BE2C (cell line): ENCODE measurements at places on chromosomes 4 and X.

DNA sequence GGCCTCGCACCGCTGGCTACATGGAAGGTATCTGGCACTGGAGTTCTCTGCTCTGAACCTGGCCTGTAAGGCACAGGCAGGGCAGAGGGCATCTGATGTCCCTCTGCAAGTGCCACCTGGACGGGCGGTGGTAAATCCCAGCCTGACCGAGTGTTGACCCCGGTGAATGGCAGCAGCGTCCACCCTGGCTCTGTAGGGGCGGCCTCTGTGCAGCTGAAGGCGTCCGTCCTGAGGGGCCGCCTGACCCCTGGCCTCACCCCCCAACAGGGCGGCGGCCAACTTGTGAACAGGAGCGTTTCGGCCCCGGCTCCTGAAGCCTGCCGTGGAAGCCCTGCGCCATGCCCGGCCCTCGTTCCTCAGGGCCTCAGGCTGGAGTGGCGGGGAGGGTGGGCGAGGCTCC lies 51.4 kb downstream of the CPZ start:
- no peak for DNase-seq

DNA sequence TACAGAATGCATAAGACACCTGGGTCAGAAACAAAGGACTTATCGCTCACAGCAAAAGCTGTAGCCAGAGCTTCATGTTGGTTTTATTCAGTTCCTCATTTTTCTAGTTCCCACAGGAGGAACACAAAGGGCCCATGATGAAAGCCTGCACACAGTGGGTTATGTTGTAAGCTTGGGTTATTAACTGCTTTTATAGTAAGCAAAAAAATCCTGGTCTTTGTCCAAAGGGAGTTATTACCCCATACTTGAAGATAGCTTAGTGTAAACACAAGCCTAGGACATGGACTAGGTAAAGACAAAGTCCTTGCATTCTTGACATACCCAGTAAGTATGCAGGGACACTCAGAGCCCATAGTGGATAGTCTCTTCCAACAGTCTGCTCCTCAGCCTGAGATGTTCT lies 11.7 kb downstream of the BBS12 start:
- DNase-seq = no peak

DNA sequence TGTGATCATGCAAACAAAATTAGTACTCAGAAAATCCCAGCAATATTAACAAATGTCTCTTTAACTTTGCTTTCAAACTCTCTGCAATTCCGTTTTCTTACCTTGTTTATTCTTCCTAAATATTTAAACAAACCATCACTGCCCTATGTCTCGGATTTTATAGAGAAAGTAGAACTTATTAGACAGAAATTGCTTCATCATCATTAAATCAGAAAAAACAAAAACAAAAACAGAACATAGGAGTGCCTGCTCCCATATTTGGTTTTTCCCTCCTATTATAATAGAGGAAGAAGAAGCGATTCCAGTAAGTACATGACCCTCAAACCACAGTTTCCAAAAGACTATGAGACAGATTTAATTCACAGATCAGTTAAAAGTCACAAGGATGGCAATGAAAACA lies 1228.0 kb downstream of the RPA4 start:
- no peak for DNase-seq

DNA sequence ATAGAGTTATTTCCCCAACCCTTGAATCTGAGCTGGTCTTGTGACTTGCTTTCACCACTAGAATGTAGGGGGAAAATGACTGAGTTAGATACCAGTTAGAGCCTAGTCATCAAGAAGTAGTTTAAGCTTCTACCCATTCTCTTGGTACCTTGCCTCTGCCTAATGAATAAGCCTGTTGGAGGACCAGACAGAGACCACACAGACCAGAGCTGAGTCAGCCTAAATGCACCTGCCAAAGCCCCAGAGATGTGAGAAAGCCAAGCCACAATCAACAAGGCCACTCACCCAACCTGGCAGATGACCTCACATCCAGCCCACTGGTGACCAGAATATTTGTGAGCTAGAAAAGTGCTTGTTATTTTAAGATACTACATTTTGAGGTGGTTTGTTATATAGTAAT lies 85.2 kb upstream of the DCLK2 start:
- no peak for DNase-seq

DNA sequence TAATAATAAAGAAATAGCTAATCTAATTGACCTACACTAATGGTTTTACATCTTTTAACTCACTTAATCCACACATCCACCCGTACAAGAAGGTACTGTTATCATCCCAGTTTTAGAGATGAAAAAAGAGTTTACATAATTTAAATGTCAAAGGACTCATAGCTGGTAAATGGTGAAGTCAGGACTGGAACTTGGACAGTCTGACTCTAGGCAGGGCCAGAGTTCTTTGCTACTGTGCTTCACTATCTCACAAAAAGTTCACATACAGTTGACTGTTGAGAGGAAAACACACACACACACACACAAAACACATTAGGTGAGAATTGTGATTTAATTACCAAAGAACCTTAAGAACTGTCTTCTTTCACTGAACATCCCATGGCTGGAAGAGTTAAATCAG lies 71.2 kb upstream of the PRSS48 start:
- DNase-seq = no peak

- peak; percentile 13 for DNase-seq
Observed at GRCh38 chrX:137926090-137926489, 360.2 kb downstream of the ZIC3 start.

- no peak for DNase-seq
Observed at GRCh38 chr4:175373031-175373430, 439.0 kb downstream of the GPM6A start.

DNA sequence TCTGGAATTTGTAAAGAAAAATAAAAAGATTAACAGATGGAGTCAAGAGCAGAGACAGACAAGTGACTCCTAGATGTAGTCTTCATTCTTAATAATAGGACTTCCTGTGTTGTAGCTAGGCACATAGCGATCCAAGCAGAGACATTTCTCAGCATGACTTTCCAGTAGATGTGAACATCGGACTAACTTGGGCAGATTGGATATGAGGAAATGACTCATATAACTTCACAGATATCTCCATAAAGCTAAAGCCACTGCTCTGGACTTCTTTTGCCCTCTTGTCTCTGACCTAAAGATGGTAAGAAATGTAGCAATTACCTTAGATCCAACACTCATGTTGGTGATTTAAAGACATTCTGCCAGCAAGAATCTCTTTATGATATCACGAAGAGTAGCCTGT lies 131.7 kb downstream of the EPHA5 start:
- no peak for DNase-seq

DNA sequence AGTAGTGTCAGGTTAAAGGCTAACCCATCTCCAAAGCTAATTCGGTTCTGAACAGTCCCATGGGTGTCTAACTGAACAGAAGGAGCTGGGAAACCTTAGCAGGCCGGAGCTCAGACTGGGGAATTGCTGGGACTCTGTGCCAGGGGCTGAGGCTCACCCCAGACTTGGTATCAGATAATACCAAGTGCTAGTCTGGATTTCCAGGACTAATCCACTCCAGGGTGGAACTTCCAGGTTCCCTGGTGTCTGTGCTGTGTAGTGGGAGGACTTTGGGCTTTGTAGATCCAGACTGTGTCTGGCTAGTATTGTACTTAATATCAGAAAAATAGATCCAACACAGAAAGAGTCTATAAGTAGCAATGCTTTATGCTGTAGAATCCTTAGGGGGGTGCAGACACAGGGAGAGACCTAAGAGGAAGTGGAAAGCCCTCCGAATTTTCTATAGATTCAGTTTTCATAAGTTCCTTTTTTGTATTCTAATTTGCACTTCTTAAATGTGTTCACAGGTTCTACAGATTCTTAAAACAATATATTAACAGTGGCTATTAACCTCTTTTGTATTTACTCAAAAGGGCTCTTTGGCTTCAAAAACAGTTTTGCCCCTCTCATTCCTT lies 4.1 kb downstream of the ZNF827 start:
- DNase-seq = no peak

DNA sequence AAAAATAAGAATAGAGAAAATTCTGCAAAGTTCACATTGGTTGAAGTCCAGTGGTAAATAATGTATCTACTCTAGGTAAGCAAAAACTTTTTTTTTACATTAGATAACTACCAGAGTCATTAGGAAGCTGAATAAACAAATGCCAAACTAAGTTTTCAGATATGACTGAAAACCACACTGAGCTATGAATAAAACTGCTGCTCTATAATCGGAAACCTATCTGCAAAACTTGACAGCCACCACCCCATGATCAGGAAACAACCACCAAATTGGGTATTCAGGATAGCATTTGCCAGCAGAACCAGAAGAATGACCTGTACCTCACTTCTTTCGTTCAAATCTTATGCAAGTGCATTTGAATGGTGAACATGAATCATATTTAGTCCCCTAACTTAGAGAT lies 173.0 kb upstream of the TET2 start:
- no peak for DNase-seq

GRCh38 chr4:75596061-75596460 lies 34.3 kb downstream of the CDKL2 start:
- DNase-seq = no peak

DNA sequence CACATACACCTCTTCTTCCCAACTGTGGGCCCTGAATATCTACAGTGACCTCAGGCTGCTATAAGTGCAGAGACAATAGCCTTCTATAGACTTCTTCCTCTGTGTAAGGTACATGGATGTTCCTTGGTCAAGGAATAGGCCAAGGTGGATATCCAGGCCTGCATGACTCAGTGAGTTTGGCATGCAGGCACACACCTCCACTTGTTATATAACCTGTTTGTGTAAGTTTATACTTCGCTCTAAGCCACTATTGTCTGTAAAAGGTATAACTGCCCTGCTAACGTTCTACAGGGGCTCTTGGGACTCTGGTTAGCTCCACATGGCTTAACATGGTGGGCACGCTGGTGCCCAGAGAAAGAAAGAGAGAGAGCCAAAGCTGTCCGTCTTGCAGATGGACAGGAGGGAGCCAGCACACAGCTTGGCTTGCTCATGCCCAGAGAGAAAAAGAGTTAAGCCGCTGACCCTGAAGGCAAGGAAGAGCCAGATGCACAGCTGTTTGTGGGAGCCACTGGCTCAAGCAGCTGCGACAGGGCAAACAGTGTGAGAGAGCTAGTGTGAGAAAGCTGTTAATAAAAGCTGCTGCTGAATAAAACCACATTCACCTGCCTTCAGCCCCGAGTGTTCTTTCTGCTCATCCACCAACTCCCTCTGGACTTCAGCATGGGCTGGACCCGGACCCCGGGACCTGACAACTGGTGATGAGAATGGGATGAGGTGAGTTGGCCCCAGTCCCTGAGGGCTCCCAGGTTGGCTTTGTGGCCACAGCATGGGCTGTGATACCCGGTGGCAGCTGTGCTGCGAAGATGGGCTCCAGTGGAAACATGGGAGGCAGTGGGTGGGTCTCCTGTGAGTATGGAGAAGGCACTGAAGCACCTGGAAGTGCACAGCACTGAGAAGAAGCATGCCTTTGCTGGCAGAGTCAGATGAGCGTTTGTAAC lies 44.5 kb upstream of the ZBTB33 start:
- no peak for DNase-seq

GRCh38 chr4:1288786-1289185 lies 905 bp upstream of the MAEA start:
- no peak for DNase-seq

DNA sequence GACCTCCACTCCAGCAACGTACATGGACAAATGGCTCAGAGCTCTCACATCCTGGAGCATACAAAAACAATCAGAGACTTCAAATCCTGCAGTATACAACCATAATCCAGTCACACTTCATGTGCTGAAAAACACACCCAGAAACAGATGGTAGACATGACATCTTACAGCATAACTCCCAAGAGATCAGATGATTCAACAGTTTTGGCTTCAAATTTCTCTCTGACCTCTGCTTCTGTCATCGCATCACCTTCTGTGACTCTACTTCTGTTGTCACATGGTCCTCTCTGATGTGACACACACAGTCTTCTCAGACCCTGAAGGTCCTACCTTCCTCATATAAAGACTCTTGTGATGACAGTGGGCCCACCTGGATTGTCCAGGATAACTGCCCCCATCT lies 18.5 kb downstream of the SUV39H1 start:
- DNase-seq = no peak

- DNase-seq = no peak
Observed at GRCh38 chr4:884259-884658, 47.9 kb downstream of the GAK start.

GRCh38 chrX:118975831-118976598 lies 1.6 kb downstream of the LONRF3 start:
- peak; percentile 13 for DNase-seq

DNA sequence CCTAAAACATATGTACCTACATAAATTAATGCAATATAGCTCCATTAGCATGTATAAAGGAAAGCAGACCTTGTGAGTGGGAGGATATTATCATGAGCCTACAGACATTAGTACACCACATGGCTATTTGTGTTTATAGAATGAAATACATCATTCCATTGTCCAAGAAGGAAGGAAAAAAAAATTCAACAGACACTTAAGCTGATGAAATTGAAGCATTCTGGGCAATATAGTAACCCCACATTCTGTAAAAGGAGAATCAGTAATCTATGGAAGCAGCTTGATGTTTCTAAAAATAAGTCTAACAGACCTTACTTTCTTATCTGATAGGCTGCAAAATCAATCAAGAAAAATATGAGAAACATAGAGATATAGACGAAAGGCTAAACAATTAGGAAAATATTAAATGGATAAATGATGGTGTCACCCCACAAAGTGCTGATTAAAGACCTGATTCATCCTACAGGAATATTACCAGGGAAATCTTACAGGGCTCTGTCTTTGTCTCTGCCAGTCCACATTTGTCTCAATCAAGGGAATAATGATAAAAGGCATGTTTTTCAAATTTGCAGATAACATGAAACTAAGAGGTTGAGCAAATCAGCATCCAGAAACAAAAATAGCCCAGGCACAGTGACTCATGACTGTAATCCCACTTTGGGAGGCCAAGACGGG lies 76.8 kb downstream of the COMMD8 start:
- peak; percentile 57 for DNase-seq

GRCh38 chr4:15894921-15895916 lies 43.3 kb downstream of the FGFBP1 start:
- no peak for DNase-seq

GRCh38 chr4:39054497-39054896 lies 7.5 kb upstream of the KLHL5 start:
- DNase-seq = no peak
